ENCODE measurements at places on chromosomes 11 and 22.

GRCh38 chr11:34411791-34412190 is 26.9 kb upstream of the CAT start:
- DNase-seq = no peak

DNA sequence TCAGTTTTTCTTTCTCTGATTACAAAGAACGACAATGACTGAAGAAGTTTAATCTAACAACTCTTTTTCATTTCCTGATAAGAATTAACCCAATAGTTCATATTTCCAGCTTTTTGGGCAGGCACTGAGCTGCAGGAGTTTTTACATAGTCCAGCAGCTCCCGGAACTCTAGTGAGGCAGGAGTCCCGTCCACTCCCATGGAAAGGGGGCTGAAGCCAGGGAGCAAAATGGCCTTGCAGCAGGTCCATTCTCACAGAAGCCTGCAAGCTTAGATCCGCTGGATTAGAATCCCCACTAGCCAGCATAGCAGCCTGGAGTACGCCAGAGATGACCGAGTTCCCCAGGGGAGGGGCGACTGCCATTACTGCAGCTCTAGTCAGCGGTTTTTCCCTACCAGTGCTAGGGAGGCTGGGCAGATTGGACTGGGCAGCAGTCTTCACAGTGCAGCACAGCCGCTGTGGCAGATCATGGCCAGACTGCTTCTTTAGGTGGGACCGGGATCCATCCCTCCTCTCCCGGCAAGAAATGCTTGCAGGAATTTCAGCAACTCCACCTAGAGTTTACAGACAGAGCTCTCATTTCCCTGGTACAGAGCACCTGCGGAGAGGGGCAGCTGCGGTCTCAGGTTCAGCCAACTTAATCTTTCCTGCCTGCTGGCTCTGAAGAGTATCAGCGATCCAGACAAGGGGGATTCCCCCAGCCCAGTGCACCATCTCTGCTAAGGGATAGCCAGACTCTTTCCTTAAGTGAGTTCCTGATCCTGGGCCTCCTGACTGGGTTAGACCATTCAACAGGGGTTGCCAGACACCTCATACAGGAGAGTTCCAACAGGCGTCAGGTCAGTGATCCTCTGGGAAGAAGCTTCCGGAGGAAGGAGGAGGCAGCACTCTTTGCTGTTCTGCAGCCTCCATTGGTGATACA is 742 bp upstream of the CASP4 start:
- no peak for DNase-seq

DNA sequence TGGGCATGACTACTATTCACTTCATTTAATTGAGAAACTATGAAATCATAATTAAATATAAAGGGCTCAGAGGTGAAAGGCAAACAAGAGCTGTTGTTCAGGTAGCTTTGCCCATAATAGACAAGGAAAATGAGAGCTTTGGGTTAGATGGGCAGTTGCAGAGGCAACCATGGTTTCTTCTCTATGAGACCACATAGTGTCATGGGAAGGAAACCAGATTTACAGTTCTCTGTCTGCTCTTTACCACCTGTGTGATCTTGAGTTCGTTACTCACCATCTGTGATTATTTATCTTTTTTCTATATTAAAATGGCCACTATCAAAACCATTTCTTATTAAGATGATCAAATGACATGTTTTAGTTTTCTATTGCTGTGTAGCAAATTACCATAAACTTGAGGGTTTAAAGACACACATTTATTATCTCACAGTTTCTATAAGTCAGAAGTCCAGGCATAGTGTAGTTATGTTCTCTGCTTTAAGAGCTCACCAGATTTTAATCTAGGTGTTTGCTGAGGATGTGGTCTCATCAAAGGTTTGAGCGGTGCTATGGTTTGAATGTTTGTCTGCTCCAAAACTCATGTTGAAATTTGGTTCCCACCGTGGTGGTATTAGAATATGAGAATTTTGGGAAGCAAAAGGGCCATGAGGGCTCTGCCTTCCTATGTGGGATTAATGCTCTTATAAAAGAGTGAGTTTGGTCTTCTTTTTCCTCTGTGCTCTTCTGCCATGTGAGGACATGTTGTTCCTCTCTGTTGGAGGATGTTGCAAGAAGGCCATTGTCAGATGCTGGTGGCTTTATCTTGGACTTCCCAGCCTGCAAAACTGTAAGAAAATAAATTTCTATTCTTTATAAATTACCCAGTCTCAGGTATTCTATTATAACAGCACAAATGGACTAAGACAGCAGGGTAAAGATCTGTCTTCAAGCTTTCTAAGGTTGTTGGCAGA is 38.2 kb downstream of the OR2AG2 start:
- no peak for DNase-seq

DNA sequence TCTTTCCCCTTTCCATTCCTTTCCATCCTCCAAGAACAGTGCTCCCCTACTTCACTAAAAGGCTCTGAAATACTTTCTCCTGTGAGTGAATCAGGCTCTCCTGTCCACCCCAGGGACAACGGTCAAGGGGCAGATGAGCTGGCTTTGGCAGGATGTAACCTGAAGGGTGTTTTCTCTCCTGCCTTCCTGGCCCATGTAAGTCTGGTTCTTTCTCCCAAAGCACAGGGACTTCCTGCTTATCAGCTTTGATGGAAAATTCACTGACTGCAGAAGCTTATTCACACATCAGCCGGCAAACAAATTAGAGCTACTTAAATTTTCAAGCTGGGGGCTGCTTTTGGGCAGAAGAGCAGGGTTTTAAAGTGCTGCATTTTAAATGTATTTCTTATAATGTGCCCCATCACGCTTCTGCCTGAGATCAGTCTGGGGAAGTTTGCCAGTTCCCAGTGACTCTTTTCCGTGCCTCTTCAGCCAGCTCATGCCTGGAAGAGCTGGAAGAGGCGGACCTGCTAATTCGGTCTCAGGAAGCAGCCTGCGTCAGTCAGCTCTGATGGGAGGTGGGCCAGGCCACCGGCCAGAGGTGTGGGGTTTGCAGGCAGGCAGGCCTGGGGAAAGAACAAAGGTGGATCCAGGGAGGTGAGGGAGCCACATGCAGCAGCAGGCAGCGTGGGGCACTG is 140.4 kb upstream of the TBCEL start:
- DNase-seq = no peak

- no peak for DNase-seq
Measured at GRCh38 chr11:76071090-76071489, 135.2 kb downstream of the WNT11 start.

DNA sequence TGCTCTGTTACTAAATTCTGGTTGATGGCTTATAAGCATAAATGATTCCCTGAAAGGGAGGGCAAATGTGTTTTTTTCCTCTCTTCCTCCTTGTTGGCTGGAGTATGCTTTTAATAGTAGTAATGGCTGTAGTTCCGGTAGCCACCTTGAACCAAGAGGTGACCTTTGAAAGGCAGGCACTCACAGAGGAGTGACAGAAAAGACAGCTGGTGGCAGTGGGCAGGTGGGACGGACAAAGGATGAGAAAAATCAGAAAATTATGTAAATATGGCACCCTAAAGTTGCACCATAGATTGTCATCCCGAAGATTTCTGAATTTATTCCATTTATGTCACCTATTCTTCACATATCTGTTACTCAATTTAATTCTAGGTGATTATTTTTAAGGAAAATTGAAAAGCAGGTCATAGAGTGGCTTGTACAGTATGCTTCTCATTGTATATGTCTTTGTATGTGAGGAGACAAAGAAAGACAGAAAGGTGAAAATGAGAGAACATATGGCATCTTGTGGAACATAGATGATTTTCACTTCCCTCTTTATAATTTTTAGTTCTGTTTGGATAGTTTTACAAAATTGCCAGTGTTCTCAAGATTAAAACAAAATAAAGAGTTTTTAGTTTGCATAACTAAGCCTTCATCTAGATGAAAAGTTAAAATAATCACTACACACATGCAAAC is 17.0 kb downstream of the CASP12 start:
- DNase-seq = no peak

DNA sequence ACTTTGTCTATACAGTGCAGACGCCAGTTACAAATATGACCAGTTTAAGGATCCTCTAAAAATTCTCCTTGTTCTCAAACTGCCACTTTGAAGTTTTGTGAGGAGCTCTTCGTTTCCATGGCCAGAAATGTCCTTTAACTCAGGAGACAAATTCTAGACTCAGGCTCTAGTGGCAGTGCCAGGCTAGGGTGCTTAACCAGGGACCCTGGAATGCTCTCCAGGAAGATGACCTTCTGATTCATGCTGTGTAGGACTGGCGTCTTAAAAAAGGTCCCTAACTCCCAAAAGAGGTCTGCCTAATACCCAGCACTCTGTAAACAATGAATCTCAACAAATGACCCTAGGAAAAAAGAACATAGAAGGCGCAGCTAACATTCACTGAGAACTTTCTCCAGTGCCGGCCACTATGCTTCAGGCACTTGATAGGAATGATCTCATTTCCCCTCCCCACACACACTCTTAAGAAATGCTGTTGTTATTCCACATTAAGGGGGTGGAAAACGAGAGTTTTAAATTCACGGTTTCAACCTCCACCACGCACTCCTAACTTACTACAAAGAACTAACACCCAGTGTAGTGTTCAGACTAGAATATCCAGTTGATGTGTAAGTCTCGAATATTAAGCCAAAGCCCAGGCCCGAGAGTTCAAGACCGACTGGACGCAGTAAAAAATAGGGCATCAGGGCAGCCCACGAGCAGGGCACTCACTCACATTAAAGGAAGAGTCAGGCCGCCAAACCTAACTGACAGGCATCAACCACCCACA is 747 bp downstream of the NXF1 start:
- no peak for DNase-seq

DNA sequence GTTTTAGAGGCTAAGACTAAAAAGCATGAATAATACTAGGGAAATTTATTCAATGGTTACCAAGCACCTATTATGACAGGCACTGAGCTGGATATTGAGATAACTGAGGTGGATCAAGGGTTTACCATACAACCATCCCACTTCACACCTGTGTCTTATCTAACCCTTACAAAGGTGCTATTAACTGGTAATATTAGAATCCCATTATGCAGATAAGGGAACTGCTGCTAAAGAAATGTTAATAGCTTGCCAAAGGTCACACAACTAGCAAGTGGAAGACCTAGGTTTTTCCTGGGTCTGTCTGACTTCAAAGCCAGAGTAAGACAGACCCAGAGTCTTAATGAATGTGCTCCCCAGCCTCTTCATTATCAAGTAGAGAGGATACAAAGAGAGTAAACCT is 21.1 kb upstream of the VSTM5 start:
- DNase-seq = no peak

DNA sequence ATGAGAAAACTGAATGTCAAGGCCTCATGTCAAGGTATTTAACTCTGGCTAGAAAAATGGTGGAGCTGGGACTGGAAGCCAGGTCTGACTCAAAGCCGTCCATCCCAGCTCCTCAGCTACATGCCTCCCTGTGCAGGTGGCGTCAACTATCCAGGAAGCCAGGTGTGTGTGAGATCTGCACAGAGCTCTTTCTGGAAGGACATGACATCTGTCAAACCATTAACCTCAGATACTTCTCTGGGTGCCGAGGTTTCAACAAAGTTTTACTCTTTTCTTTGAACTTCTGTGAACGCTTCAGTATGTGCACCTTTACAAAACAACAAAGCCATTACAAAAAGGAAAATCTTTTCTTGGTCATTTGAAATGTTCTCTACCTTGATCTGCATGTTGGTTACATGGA is 7.0 kb upstream of the CASTOR1 start:
- DNase-seq = no peak

DNA sequence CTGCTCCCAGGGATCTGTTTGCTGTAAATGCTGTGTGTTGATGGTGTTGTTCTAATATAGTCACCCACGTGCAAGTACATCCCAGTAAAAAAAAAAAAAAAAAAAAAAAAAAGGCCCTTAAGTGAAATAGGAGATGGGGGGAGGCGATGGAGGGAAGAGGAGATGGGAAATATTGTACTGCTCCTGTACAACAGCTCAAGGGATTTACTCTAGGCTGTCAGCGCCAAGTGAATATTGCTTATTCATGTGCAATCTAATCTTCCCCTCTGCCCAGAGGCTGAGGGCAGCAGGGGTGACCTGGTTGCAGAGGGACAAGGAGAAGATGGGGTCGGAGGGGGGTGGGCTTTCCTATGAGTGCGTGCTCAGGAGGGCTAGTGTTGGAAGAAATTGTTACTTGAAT is 206.2 kb upstream of the CADM1 start:
- no peak for DNase-seq

DNA sequence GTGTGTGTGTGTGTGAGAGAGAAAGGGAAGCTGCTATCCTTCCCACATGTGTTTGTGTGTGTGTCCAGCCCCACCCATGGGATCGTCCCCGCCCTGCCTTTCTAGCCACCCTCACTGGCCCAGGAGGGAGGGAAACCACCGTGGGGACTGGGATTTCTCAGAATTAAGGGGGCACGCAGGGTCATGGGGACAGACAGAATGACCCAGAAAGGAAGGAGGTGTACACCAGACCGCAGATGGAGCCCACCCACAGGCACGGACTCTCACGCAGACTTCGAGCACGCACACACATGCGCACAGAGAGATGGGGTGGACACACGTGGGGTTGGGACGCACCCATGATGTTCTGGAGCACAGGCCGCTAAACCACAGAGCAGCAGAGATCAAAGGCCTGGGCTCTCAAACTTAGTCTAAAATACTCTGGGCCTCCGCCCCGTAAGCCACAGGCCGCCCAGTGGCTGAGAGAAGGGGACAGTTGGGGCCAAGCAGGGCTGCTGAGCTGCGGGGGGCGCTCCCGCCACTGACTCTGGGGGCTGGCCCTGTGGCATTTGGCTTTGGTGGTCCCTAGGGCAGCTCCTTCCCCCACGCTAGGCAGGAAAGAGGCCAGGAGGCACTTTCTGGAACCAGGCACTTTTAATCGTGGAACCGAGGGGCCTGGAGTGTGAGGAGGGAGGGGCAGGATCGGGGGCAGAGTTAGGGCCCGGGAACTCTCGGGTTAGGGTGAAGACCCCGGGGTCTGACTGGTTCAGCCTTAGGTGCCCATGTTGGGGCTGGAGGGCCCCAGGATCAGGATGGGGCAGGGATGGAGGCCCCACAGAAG is 1.5 kb downstream of the IFITM5 start:
- DNase-seq = no peak

- no peak for DNase-seq
Measured at GRCh38 chr11:123069908-123070821, 8.2 kb upstream of the HSPA8 start.

GRCh38 chr11:6253197-6253596 is 6.4 kb upstream of the CCKBR start:
- DNase-seq = no peak

DNA sequence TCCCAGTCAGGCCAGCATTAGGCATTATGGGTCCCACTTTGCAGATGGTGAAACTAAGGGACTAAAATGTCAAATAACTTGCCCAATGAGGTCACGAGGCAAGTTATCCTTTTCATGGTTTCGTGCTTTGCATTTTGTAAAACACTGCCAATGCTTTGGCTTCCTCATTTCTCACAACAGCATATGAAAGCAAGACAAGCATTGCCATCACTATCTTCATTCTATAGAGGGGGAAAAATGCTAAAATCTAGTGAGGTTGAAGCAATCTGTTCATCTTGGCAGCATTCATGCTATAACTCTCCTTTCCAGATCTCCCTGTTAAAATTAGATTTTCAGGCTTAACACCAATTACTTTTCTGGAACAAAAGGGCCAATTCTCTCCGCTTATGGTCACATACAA is 14.8 kb downstream of the FAM181B start:
- DNase-seq = no peak

GRCh38 chr11:117610045-117610444 is 187.0 kb downstream of the DSCAML1 start:
- no peak for DNase-seq

- no peak for DNase-seq
Measured at GRCh38 chr22:41384128-41384527, 2.4 kb downstream of the TEF start.

GRCh38 chr11:124740277-124740882 is 638 bp downstream of the NRGN start:
- DNase-seq = no peak

- DNase-seq = no peak
Measured at GRCh38 chr11:109527496-109527895, 105.5 kb downstream of the C11orf87 start.
